ENCODE measurements at places on chromosomes 3 and 15.

- DNase-seq: no peak
Observed at GRCh38 chr3:127525373-127525772, 65.2 kb downstream of the TPRA1 start.

DNA sequence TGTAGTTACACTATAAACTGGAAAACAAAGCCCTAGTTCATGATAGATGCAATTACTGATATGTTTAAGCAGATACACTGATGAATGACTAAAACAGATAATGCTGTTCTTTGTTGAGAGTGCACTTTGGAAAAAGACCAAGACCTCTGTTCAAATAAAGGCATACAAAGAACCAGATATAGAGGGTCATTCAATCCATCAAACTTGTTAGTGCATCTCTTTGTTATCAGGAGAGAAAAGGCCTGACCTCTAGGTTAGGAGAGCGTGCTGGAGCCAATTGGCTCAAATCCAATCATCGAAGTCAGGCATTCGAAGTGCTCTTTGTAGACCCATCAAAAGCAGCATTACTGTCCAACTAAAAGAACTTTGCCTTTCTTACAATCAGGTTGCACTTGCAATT, 124.2 kb downstream of the TFG start:
- no peak for DNase-seq

GRCh38 chr3:171132873-171133272, 106.4 kb upstream of the SLC2A2 start:
- DNase-seq: no peak

DNA sequence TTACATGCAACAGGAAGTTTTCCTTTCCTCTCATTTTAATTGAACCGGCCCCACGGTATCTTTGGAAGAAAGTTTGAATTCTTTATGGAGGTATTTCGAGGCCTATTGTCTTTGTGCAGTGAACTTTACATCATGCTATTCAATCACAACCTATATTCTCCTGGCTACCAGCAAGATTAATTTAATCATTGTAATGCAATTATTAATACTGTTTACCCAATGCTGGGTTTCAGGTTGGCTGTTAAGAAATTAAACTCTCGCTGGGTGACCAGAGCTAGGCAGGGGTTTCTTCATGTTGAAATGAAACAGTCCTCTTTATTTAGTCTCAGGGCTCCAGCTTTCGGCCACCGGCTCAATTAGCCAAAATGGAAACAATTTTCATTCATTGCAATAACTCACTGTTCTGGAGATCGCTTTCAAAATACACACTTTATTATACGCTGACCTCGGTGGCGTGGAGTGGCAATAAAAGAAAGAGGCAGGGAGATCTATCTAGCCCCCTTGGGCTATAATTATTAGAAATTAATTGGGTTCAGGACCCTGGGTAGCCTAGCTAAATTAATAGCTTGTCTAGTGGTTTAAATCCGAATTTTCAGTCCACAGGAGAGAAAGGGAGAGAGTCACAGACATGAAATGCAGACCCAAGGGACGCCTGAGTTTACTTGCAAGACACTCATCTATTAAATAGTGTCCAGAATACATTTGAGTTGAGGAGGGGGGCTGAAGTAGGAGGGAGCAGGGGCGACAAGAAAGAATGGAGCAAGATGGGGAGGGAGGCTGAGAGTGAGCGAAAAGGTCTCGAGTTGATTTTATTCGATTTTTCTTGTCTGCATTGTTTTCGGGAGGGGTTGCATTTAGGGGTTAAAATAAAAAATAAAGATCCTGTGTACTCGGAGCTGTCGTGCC, 3.9 kb upstream of the MECOM start:
- DNase-seq: no peak

DNA sequence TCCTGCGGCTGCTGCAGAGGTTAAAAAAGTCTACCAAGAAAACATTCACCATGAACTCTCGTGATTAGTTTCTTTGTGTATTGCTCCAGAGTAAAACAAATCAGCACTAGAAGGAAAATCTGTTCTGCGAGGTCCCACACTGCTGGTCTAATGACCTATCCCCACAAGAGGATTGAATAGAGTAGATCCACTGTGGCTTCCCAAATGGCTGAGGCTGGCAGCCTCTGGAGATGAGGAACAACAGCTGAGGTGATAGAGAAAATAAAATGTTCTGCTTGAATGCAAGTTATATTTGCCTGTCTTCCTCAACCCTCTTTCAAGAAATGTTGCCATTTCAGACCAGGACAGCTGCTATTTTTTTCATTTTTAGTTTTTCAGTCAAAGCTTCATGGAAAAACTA, 883.3 kb downstream of the CADM2 start:
- no peak for DNase-seq

GRCh38 chr3:52293491-52294319, 6.1 kb downstream of the GLYCTK start:
- DNase-seq: no peak

DNA sequence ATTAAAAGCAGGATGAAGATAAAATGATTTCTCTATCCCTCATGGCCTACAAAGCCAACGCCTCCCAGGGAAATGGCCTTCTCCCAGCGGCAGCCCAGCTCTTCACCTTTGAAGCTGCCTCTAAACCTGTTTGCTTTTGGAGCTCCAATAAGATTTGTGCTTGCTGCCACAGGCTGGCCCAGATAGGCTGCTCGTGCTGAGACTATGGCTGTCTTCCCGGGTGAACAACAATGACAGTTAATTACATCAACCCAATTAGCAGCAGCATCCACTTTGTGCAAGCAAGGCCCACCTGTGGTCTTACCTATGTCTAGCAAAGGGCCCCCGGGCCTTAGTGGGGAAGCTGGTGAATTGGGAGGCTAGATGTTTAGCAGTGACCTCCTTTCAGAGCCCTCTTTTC, 179.6 kb downstream of the P3H2 start:
- DNase-seq: no peak

GRCh38 chr15:62209322-62209721, 44.2 kb upstream of the C2CD4B start:
- DNase-seq: no peak

- DNase-seq: no peak
Observed at GRCh38 chr3:34268032-34268709, 469.7 kb downstream of the PDCD6IP start.

GRCh38 chr15:57506422-57506821, 85.3 kb upstream of the MYZAP start:
- DNase-seq: no peak

GRCh38 chr3:4741404-4742307, 237.6 kb upstream of the BHLHE40 start:
- peak; percentile 29 for DNase-seq

DNA sequence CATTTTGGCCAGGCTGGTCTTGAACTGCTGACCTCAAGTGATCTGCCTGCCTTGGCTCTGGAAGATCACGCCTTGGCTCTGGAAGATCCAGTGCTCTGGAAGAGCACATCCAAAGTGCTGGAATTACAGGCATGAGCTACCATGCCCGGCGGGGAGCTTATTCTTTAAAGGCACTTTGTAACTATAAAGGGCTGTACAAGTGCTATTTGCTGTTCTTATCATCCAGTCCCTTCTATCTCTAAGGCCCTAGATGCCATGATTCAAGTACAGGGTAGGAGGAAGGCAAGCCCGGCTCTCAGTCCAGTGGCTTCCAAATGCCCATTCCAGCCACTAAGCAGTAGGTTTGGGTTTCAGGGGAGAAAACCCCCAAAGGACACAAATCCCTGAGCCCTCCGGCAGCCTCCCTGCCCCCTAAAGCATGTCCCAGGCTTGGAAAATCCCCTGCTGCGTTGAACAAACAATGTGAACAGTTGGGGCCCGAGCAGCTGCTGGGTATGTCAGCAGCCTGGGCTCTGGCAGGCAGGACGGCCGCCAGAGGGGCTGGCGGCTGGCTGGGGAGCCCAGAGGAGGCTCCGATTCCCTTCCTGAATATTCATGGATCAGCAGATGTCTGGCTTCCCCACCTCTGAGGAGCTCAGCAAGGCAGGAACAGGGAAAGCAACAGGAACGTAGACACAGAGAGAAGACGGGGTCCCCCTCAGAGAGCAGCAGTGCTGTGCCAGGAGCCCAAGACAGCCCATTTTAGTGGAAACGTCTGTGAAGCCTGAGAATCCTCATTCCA, 7.7 kb downstream of the IGDCC4 start:
- DNase-seq: no peak

DNA sequence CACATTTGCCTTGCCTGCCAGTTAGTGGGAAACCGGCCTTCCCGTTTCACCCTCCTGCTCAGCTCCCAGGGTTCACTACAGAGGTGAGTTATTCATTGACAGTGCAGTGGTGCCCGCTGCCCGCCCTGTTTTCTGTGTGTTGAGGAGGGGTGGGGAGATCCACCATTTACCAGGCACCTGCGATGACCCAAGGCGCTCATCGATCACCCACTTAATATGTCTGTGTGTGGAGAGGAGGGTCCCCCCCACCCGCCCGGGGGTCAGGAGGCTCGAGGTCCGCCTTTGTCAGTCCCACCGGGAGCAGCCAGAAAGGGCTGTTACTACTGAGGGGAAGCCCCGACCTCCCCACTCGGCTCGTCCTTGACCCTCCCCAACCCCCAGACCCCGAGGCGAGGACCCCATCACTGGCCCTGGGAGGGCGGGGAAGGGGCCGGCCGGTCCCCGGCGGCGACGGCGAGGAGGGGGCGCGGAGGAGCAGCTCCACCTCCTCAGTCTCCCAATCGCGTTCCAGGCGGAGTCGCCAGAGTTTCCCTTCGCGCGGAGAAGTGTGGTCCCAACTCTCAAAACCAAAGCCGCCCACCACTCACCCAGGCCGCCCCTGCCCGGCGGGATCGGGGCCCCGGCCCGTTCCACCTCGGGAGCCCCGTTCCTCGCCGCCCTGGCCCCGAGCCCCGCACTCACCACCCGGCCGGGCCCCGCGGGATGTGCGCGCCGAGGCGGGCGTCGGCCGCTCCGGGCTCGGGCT, 1.1 kb downstream of the PLXNB1 start:
- DNase-seq: no peak
